ENCODE measurements at places on chromosomes 4 and X.
A peak's percentile ranks its signal among the peaks of the same experiment; 100 is the strongest.

DNA sequence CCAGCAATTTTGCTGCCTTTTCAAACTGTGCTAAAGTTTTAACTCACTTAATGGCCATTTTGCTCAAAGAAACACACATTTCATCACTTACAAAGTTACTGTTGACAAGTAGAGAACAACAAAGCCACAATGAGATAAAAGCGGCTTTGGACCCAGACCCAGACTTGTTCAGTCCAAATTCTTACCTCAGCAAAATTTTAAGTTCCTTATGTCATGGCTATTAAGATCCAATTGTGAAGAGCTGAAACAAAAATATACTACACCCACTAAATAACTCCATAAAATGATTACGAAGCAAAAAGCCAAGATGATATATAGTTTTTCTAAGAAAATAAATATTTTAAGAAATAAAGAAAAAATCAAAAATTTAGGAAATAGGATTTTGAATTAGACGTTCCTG is 137.0 kb upstream of the INPP4B start:
- no peak for DNase-seq

GRCh38 chrX:25207803-25208475 is 192.2 kb upstream of the ARX start:
- no peak for DNase-seq

GRCh38 chrX:121802881-121803412 is 755.5 kb downstream of the GLUD2 start:
- no peak for DNase-seq

DNA sequence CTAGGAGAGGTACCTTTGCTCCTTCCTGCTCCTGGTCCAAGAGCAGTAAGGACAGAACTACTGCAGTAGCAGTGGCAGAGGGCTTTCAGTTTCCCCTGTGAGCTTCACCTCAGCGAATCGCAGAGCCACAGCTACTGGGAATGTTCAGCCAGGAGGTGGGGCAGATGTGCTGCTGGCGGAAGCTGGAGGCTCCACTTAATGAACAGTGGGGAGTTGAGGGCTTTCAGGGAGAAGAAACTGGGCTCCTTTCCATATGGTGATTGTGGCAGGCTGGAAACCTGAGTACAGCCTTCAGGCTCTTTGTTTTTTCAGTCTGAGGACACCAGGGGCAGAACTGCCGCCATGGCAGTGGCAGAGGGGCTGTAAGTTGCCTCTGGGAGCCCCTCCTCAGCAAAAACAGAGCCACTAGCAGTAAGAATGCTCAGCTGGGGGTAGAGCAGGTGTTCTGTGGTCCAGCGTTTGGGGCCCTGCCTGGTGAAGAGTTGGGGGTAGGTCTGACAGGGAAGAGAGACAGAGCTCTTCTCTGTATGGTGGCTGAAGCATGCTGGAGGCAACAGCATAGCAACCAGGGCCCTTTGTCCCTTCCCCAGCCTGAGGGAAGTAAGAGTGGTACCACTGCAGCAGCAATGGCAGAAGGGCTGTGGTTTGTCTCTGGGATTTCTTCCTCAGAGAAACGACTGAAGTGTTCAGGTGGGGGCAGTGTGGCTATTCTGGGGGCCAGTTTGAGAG is 106.0 kb upstream of the GRXCR1 start:
- peak; percentile 72 for DNase-seq

DNA sequence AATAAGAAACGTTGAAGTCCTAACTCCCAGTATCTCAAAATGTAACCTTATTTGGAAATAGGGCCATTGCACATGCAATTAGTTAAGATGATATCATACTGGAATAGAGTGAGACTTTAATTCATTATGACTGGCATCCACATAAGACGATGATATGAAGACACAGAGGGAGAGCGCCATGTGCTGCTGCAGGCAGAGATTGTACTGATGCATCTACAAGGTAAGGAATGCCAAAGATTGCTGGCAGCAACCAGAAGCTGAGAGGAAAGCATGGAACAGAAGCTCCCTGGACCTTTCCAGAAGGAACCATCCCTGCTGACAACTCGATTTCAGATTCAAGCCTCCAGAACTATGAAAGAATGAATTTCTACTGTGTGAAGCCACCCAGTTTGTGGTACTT is 697.0 kb upstream of the INTU start:
- no peak for DNase-seq

GRCh38 chrX:2416851-2417604 is 83.7 kb downstream of the DHRSX start:
- DNase-seq, result no peak

GRCh38 chr4:41883988-41884734 is 51.1 kb upstream of the TMEM33 start:
- DNase-seq, result no peak

DNA sequence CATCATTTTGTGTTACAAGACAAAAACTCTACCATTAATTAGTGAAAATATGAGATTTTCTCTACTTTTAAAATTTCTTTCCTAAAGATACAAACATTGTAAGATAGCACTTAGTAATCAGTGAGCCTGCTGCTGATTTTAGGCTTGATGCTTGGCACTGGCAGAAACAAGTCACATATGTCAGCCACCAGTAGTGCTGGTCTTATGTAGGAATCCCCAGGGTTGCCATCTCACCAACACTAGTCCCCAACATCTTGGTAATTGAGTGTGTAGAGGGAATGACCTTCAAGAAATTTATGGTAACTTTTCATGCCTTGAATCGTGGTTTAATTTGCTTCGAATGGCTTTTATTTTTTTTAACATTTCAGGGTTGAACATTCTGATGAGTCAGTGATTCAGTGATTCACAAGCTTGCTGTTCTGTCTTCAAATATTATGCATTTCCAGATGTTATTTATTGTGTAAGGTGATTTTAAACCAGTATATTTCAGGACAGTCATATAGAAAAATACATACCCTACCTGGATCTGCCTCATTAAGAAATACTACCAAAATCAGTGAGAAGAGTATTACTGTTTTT is 11.9 kb downstream of the EXOC1 start:
- DNase-seq, result no peak

GRCh38 chrX:16786791-16787735 is 797 bp downstream of the TXLNG start:
- DNase-seq, result peak; percentile 44

GRCh38 chr4:14807856-14808255 is 194.4 kb upstream of the CPEB2 start:
- DNase-seq, result no peak

- DNase-seq, result no peak
Measured at GRCh38 chr4:74235135-74235534, 73.1 kb upstream of the EPGN start.

DNA sequence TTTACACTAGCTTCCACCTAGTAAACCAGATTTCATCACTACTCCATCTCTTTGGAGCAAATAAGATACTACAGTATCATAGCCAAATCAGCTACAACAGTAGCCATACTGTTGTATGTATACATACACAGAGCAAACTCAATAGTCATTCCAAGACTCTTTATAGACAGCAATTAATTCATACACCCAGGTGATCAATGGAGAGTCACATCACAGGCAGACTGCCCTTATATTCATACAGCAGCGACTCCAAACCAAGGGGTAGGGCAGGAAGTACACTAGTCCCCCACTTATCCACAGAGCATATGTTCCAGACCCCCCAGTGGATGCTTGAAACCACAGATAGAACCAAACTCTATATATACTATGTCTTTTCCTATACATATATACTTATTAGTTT is 76.6 kb downstream of the FBXW7 start:
- DNase-seq, result no peak

DNA sequence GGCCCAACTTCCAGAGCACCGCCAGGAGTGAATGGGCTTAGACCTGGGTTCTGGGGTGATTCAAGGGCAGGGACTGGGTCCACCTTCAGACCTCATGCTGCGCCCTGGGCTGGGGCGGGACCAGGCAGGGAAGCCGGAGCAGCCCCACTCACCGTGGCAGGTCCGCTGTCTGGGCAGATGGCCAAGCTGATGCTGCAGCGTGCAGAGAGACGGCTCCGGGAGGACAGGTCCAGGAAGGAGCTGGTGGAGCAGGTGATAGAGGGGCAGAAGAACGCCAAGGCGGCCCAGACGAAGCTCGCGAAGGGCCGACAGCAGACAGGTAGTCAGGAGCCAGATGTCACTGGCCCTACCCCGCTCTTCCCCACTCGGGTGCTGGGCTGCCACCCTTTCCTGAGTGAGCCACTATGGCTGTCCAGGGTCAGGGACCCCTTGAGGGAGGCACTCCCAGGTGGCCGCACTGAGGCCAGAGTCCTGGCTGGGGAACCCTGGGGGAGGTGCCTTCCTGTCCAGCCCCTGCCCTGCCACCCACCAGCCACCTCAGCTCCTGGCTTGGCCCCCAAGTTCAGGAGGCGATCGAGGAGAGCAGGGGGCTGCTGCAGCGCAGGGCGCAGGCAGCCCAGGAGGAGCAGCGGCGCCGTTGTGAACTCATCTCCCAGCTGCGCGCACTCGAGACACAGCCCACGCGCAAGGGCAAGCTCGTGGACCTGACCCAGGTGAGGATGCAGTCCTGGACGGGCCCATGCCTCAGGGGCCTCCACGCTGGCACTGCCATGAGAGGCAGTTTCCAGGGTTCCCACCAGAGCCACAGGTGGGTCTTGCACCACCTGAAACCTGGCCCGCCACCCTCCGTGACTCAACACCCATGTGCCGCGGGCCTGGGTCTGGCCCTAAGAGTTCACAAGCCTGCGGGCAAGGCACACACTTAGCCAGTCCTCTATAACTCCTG is 10.1 kb upstream of the RNF4 start:
- no peak for DNase-seq

DNA sequence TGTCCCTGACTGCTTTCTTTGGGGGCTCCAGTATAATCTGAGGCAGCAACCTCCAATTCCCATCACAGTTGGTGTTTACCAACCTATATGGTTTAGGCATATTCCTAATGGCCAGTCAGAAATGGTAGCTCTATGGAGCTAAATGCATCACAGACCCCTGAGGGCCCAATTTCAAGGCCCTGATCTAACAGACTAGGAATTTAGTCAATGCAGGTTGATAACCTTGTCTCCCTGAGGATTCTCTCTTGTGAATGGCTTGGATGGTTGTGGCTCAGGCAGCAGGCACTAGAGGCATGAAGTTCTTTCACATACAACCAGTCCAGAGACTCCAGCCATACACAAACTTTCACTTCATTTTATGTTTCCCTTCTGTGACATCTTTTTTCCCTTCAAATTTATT is 59.4 kb downstream of the TMPRSS11F start:
- no peak for DNase-seq

DNA sequence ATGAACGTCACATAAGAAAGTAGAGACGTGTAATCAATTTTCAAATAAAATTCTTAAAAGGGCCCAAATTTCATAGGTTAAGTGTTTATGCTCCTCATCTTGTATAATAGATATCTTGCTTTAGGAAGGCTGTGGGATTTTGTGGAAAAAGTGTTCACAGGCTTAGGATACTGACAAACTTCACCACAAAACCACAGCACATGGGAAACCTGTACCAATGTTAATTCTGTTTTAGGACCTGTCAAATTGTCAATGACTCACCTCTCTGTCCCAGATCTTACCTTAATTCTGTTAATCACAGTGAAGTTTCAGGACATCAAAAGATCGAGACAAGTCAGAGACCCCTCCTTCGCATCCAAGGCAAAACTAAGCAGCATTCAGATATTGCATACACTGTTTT is 24.2 kb downstream of the FGFBP1 start:
- DNase-seq, result no peak

- DNase-seq, result no peak
Measured at GRCh38 chrX:17435476-17435875, 60.5 kb downstream of the NHS start.

DNA sequence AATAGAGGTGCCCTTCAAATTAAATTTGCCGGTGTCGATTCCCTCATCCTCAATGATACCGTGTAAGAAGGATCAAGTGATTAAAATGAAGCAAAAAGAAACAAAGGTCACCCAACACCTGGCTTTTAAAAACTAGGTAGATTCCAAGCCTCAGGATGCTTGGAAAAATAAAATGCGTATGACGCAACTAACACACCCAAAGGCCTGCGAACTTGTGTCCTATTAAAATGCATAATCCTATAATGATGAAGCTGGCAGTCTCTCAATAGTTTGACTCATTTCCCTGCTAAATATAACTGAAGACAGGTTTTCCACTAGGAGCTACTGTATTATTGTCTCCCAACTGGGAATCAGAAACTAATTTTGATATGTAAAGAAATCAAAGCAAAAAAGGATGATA is 263.2 kb downstream of the DHX15 start:
- no peak for DNase-seq

GRCh38 chr4:174214101-174214878 is 69.2 kb downstream of the FBXO8 start:
- DNase-seq, result no peak

GRCh38 chr4:10461091-10461849 is 4.0 kb upstream of the ZNF518B start:
- DNase-seq, result peak; percentile 45

DNA sequence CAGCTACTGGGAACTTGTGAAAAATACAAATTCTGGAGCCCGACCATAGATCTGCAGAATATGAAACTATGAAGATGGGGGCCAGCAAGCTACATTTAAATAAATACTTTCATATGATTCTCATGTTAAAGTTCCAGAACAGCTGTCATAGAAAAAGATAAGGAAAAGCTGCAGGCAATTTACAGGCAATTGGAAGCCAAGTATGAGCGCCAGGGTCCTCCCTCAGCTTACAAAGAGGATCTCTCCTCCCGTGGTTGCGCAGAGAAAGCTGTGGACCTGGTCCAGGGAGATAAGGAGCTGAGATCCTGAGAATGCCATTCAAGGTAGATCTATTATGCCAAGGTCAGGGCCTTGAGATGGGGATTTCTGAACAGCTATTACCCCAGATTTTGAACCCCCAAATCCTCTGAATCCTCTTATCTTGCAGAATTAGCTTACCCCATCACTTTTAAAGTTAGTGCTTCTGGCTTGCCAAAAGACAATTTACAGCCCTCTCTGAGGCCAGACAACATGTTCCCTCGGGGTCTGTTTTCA is 25.6 kb upstream of the FRAS1 start:
- DNase-seq, result no peak

GRCh38 chr4:11426731-11427120 is 2.0 kb downstream of the HS3ST1 start:
- DNase-seq, result no peak
